Stimulated activated CD4-positive, alpha-beta T cell treated with anti-CD3 and anti-CD28 coated beads, Interleukin-12 subunit alpha, Interleukin-12 subunit beta, amount 100 ng/mL, for 4 hours (primary cell): ENCODE measurements at places on chromosomes 12 and 14.

- DNase-seq, result no peak
These were observed 14.6 kb upstream of the EIF5 start for GRCh38 chr14:103319422-103319821.

GRCh38 chr12:22658214-22658613, 33.2 kb downstream of the ETNK1 start:
- no peak for DNase-seq

DNA sequence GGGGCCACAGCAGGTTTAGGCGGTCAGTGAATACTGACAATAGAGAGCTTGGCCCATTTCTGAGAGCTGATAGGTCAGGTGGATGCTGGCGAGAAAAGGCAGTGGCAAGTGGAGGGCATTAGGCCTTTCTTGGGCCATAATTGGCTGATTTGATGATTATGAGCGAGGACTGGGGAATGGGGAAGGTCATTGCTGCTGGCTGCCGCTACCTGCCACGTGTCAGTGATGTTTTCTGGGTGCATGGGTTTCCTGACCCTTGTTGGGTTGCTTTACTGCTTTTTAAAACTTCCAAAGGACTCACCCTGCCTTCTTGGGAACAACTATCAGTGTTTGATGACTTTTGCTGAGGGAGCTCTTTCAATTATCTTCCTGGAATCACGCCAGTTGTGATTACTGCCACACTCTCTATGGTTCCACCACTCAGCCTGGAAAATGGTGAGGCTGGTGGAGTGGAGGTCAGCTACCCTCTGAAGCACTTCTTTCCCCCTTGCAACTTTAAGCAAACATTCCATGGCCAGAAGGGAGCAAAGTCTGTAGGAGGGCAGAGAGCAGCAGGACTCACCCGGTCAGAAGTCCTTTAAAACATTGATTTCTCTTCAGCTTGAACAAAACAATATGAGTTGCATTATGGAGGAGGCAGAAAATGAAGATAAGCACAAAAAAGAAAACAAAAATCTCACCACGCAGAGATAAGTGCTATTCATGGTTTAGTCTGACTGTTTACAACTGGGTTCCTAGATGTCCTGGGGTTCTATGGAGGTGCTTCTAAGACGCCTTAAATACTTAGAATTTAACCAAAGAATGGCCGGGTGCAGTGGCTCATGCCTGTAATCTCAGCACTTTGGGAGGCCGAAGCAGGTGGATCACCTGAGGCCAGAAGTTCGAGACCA, 12.1 kb upstream of the SLC10A1 start:
- no peak for DNase-seq

DNA sequence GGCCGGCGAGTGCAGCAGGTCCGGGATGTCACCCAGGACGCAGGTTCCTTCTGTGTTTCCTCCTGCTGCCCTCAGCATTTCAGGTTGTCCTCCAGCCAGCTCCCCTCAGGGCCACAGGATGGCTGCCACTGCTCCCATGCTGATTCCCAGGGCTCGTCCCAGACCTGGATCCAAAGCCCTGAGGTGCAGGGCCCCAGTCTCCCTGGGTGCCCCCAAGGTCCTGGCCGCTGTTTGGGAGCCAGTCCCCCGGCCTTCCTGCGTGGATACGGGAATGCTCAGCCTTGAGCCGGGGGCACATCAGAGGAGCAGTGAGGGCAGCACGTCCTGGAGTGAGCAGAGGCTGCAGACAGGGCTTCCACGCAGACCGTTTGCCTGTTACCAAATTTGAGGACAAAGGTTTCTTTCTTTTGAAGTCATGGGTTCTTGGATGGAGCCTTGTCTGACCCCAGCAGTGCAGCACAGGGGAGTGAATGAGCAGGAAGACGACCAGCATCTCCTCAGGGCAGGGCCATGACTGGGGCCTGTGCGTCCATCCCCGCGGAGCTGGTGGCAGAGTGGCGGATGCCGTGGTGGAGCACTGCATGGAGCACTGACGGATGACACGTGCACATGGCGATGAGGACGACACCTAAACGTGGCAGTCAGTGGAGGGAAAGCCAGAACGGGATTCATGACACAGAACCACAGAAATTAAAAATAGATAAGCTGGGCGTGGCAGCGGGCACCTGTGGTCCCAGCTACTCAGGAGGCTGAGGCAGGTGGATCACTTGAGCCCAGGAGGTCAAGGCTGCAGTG, 12.5 kb upstream of the CACNA2D4 start:
- DNase-seq, result no peak

DNA sequence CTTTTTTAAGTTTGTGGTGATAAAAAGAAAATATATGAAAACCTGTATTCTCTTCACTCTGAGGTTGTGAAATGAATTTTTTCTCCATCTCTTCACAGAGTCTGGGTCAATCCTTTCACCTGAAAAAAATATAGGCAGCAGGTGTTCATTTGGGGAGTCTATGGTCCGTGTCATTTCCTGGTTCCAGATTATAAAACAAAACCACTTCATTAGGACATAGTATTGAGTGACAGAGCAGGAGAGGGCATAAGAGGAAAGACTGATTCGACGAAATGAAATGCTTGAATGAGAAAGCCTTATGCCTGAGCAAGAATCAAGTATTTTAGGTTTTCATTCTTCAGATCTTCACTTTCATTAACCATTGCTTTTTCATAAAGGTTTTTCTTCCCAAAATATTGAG, 51.8 kb upstream of the NUAK1 start:
- no peak for DNase-seq

DNA sequence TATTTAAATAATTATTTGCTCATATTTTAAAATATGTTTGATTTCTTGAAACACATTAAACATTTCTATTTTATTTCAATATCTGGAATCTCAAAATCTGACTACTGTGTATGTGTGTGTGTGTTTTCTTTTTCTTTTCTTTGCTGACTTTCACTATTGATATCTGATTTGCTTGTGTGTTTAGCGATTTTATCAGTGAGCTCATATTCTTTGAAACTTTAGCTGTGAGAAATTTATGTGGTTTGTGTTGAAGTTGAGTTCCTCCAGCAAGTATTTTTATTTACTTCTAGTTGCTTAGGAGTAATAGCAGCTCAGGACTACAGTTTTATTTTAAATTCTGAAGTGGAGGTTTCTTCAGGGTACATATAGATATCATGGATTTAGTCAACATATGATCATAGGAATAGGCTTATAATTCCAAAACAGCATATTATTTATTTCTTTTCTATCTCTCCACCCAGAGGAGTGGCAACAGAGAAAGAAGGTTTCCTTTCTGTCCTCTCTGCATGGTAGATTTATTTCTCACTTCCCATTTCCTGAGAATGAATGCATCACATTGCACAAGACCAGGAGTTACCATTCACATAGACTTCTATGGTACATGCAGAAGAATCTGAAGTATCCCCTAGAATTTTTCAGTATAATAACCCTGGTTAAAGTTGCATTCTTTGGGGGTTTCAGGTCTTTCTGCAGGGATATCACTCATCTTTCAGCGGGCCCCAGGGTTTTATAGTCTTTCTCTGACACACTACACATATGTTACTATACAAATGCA, 60.5 kb downstream of the PTPRQ start:
- no peak for DNase-seq

DNA sequence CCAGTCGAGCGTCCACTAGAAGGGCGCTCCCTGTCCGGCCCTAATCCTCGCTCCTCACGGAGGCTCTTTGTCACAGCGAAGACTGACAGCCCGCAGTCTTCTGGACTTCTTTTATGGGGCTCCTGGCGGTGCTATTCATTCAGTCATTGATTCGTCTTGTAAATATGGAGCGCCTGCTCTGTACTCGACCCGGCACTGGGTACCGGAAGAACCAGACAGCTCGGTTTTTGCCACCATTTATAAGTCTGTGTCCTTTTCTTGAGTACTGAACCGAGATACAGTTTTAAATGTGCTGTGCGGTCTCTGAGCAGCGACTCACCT, 570 bp downstream of the DMAC2L start:
- no peak for DNase-seq

GRCh38 chr14:100332071-100332639, 9.0 kb downstream of the SLC25A47 start:
- DNase-seq, result no peak

DNA sequence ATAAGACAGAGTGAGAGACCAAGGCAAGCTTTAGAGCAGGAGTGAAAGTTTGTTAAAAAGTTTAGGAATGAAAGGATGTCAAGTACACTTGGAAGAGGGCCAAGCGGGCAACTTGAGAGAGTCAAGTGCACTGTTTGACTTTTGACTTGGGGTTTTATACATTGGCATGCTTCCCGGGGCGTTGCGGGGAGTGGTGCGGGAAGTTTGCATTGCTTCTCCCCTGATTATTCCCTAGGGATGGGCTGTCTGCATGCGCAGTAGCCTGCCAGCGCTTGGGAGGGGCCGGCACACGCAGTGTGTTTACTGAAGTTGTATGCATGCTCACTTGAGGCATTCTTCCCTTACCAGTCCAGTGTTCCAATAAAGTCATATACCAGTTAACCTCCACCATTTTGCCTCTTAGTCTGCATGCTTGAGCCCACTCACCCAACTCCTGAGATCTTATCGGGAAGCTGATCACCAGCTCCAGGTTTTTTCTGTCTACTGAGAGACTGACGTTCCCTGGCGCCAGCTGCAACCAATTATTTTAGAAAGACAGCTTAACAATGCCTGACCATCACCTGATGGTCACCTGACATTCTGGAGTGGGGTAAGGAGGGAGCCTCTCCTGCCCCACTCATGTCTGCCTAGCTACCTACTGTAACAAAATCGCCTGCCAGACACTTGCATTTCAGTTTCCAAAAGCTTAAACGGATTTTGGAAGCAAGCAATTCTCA, 53.2 kb downstream of the DACT1 start:
- DNase-seq, result no peak

GRCh38 chr12:25004447-25004846, 55.5 kb upstream of the BCAT1 start:
- DNase-seq, result no peak

- no peak for DNase-seq
These were observed 34.2 kb downstream of the CCDC88C start for GRCh38 chr14:91383439-91383838.

DNA sequence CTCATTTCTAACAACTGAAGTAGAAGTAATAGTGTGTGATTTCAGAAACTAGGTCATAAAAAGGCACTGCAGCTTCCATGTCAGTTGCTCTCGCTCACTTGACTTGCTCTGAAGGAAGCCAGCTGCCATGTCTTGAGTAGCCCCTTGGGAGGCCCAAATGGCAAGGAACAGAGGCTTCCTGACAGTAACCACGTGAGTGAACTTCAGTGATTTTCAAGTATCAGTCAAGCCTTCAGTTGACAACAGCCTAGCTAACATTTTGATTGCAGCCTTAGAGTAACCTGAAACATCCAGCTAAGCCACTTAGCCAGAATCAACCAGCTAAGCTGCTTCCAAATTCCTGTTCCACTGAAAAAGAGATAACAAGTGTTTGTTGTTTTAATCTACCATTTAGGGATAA, 26.7 kb downstream of the TOGARAM1 start:
- no peak for DNase-seq

GRCh38 chr12:49929581-49929980, 21.0 kb upstream of the AQP2 start:
- no peak for DNase-seq

DNA sequence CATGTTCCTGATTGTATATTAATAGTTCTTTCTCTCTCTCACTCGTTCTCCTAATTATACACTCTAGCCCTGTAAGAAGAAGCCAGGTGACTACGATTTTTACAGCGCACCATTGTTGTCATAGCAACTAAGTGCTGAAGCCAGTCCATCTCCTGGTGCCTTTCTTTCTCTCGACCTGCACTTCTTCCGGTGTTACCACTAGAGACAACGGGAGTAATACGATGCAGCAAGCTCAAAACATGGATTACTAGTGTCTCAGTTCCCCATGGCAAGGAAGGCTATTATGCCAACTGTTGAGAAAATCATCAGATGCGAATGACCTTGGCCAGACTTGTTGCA, 40.8 kb upstream of the DCD start:
- no peak for DNase-seq

DNA sequence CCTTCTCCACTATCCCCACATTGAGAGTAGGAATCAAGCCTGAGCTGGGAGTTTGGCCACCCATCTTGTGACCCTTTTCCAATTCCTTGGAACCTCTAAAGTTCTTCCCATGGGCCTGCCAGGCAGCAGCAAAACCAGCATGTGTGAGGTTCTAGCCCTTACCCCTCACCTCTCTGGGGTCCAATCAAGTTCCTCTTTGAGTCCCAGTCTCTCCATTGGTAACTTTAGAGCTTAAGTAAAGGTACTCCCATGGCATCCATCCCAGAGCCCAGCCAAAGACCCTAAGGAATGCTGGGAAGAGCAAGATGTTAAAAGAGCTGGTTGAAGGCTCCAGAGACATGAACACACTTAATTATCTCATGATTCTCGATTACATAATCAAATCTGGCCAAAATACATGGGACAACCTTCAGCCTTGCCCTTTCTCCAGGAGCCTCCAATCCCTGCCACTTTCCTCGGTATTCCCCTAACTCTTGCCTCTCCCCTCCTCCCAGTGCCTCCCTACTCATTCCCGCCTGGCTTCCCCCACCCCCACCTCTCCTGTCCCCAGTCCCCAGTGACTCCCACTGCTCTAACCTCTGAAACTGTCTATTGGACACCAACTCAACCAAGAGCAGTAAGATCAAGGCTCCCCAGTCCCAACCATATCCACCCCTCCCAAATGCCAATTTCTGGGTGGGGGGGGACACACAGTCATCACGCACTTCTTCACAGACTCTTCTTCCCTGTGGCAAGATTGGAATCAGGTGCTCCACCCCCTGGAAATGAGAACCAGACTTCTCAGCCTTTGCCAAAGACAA, 4.8 kb upstream of the TNS2 start:
- DNase-seq, result no peak

GRCh38 chr14:52286661-52287649, 19.5 kb downstream of the PTGDR start:
- no peak for DNase-seq

DNA sequence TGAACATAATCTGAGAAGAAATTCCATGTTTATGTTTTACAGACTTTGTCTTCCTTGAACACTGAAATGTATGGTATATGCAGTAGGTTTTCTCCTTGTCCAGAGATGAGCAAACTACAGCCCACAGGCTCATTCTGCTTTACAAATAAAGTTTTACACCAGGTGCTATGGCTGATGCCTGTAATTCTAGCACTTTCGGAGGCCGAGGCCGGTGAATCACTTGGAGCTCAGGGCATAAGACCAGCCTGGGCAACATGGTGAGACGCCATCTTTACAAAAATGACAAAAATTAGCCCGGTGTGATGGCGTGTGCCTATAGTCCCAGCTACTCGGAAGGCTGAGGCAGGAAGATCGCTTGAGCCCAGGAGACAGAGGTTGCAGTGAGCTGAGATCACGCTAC, 64.7 kb downstream of the LRP6 start:
- DNase-seq, result no peak

- no peak for DNase-seq
These were observed 23.3 kb downstream of the DMAC2L start for GRCh38 chr14:50335389-50335788.

DNA sequence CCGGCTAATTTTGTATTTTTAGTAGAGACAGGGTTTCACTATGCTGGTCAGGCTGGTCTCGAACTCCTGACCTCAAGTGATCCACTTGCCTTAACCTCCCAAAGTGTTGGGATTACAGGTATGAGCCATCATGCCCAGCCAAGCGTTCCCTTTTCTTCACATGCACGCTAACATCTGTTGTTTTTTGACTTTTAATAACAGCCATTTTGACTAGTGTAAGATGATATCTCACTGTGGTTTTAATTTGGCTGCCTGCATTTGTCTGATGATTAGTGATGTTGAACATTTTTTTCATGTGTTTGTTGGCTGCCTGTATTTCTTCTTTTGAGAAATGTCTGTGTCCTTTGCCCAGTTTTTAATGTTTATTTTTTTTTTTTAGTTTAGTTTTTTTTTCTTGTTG, 10.2 kb upstream of the YARS2 start:
- no peak for DNase-seq
